ENCODE measurements at places on chromosomes 4 and X.

DNA sequence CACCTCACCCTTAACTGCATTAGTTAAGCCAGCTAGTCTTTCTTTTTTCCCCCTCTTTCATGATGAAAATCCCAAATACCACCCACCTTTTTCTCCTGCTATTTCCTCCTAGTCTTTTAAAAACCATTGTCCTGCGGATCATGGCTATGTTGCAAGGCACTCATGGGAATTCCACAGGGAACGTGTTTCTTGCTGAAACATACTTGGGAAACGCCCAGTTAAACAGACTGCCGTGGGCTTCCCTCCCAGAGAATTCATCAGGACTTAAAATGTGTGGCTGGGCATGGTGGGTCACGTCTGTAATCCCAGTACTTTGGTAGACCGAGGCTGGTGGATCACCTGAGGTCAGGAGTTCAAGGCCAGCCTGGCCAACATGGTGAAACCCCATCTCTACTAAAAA is 32.2 kb downstream of the XG start:
- DNase-seq = no peak

DNA sequence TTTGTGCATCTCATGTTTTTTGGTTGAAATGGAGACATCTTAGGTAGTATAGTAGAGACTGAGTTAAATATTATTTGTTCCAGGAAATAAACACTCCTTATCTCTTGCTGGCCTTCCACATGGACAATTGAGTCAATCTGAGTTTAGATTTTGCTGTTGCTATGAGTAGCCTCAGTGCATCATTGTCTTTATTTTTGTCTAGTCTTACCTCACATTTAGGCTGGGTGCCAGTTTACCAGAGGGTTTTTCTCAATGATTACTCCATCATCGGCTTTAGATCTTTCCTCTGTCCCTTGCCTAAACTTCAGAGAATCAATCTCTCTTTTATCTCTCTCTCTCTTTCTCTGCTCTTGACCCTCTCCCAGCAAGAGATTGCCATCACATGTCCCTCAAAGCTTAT is 73.6 kb downstream of the GABRB1 start:
- DNase-seq = no peak

- DNase-seq = peak; percentile 77
These were observed 8.0 kb downstream of the MSX1 start for GRCh38 chr4:4867375-4868039.

GRCh38 chr4:38605753-38606586 is 58.0 kb upstream of the KLF3 start:
- DNase-seq = no peak

DNA sequence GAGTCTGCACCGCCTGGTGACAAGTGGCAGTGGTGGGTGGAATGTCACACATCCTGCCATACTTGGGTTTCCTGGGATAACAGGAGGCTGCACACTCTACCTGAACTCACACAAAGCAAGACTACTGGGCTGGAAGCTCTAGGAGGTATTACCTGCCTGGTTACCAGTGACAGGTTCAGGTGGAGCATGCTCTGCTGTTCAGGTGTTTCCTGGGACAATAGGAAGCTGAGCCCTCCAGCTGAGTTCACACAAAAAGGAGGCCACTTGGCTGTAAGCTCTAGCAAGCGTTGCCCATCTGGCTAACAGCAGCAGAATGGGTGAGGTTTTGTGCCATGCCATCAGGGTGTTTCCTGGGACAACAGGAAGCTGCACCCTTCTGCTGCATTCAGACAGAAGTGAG is 17.4 kb upstream of the UGT2B7 start:
- no peak for DNase-seq

GRCh38 chrX:84729809-84730208 is 227.6 kb upstream of the HDX start:
- peak; percentile 3 for DNase-seq

GRCh38 chrX:11781734-11782370 is 23.8 kb downstream of the MSL3 start:
- no peak for DNase-seq

- no peak for DNase-seq
These were observed 148.1 kb downstream of the NWD2 start for GRCh38 chr4:37392521-37393255.

GRCh38 chr4:52588771-52589591 is 70.1 kb downstream of the USP46 start:
- DNase-seq = no peak

DNA sequence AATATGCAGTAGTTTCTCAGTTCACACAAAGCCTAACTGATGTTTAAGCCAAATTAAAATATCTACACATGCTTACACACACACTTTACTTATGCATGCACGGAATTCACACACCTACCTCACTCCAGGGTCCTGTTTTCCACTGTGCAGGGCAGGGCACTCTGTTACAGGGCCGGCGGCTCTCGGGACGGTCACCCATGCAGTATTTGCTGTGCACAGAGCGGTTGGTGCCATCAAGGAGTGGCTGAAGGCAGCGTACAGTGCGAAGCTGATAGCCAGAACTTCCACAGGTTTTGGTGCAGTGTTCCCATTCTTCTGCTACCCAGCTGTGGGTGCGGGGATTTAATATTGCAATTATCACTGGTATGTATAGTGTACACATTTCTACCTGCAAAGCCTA is 258.9 kb downstream of the NPFFR2 start:
- DNase-seq = no peak

GRCh38 chr4:37689353-37690095 is 3.3 kb upstream of the RELL1 start:
- DNase-seq = no peak

- peak; percentile 50 for DNase-seq
These were observed 58.5 kb downstream of the TSC22D3 start for GRCh38 chrX:107716816-107717700.

- no peak for DNase-seq
These were observed 41.5 kb upstream of the SMIM10 start for GRCh38 chrX:134949271-134949670.

DNA sequence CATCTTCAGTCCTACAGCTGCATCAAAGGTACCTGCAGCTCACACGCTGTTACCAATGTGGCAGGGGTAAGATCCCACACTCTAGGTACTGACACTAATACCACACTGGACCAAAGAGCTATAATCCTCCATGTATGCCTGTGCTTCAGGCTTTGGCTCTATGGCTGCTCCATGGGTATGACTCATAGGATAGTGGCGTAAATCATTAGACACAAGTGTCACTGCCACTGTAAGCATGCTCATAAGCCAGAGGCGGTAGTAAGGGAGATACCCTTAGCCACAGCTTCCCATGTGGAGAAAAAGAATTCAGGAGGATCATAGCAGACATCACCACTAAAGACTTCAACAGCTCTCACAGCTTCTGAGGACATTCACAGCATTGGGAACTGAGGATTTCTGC is 287.5 kb downstream of the ACTRT1 start:
- DNase-seq = no peak

DNA sequence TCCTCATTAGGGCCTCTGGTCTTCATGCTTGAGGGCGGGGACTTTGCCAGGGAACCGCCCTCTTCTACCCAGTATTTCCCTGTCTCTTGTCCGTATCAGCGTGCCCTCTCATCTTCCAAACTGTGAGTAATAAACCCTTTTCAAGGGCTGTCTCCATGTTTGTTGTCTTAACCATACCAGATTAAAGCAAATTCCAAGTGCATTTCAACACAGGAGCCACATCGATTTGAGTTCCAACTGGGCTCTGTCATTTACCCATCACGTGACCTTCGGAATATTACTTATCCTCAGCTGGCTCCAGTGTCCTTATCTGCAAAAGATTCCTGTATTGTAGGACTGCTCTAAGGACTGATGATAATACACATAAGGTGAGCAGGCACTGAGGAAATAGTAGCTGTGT is 6.4 kb upstream of the PHEX start:
- DNase-seq = no peak

GRCh38 chrX:135596495-135596894 is 76.0 kb downstream of the INTS6L start:
- DNase-seq = peak; percentile 64

DNA sequence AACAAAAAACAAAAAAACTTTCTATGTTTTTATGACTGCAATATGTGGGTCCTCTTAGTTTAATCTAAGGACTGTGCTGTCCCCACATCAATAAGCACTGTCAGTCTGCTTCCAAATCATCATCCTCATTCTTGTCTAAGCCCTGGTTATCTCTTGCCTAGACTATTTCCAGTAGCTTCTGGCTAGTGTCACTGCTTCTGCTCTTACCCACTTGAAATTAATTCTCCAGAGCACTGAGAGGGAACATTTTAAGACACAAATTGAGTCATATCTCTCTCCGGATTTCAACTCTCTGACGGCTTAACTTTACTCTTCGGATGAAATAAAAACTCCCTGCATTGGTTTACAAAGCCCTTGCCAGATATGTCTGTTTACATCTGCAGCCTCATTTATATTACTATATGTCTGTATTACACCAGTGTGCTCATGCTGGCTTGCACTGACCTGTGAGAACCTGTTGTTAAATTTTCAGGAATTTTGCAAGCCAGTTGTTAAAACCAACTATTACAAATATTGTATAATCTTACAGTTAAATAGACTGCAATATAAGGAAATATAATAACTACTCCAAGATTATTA is 345.9 kb downstream of the ADGRL3 start:
- DNase-seq = no peak

DNA sequence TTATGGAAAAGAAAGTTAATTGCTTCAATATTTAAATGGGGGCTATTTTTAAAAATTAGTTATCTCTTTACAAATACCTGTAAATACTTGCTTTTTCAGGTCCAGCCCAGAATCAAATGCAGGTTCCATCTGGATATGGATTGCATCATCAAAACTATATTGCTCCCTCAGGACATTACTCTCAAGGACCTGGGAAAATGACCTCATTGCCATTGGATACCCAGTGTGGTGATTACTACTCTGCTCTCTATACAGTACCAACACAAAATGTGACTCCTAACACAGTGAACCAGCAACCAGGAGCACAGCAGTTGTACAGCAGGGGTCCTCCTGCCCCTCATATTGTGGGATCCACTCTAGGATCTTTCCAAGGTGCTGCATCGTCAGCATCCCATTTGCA is 29.2 kb downstream of the SEC24B start:
- DNase-seq = no peak

GRCh38 chr4:23455456-23456158 is 434.2 kb downstream of the PPARGC1A start:
- DNase-seq = peak; percentile 7

GRCh38 chrX:8289523-8289922 is 118.5 kb upstream of the VCX2 start:
- no peak for DNase-seq

- DNase-seq = no peak
These were observed 606.2 kb upstream of the ZFP42 start for GRCh38 chr4:187389420-187389819.

GRCh38 chr4:38141808-38142500 is 181.8 kb downstream of the PTTG2 start:
- no peak for DNase-seq

DNA sequence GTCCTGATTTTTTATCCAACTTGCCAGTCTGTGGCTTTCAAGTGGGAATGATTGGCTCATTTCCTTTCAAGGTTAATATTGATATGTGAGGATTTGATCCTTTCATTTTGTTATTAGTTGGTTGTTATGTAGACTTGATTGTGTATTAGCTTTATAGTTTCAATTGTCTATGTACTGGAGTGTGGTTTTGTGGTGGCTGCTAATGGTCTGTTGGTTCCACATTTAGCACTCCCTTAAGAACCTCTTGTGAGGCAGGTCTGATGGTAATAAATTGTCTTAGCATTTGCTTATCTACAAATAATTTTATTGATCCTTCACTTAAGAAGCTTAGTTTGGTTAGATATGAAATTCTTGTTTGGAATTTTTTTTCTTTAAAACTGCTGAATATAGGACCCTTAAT is 190.6 kb downstream of the CPXCR1 start:
- no peak for DNase-seq

All from endothelial cell (in vitro differentiated cells).